Adrenal gland (tissue), 19 donors: ENCODE measurements at places on chromosomes 7 and 10. TPM values are rescaled to one million over a fixed set of nuclear protein-coding genes. Genes with fewer than 3 reads are reported as not detected.

Gene PRPS1L1
- not detected for polyA plus RNA-seq

GRCh38 chr10:21379143-21379542, 146.3 kb downstream of the SKIDA1 start:
- DNase-seq = no peak

Gene DENND11
- 3.6 TPM for polyA plus RNA-seq

Gene HKDC1
- 0.20 TPM for polyA plus RNA-seq

DNA sequence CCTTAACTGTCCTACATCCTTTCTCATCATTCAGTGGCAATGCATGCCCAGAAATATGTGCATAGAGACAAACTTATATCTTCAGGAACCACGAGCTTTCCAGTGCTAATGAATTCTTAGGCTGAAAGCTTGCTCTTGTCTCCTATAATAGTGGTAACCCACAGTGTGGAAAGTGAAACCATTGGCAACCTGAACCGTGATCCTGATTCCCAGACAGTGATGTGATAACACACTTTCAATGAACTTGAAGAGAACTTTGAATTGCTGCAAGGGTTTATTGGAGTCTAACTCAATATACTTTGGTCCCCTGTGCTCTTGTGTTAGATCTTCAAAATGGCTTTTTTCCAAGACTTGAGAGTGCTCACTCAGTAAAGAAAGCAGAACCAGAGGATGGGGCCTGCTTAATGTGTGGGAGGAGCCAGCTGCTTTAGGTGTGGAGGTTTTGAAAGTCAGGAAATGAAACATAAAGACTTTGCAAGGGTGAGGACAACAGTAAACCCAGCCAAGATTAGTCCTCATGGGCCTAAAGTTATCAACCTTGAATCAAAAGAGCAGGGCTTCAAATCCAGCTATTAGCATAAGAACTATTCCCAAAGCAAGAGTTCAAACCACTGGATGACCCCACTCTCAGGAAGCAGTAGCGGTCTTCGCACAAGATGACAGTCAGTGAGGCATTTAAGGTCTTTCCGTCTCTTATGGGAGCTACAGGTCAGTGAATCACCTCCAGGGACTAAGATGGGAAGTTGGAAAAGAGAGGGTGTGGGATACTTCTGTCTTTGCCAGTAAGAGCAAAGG, 332.4 kb upstream of the NRP1 start:
- no peak for DNase-seq

DNA sequence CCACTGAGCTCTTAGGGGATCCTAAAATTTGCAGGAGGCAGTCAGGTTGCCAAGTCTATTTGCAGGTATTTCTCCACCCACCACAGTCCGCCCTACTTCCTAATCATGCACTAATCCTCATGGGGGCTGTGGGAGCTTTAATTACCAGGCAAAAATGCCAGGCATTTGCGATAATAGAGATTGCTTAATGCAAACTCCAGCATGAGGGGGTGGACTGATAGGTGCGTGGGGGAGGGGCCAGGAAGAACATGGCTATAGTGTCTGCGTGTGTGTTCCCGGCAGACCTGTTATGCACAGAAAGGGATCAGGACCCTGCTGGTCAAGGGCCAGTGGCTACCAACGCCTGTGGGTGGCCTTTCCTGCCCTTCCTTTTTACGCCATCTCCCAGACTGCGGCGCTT, 15.6 kb upstream of the AQP1 start:
- DNase-seq = no peak

Gene SCIN
- polyA plus RNA-seq = 0.56 TPM
